ENCODE measurements at places on chromosomes 1 and 21. TPM values are rescaled to one million over a fixed set of nuclear protein-coding genes. Genes with fewer than 3 reads are reported as not detected.

DNA sequence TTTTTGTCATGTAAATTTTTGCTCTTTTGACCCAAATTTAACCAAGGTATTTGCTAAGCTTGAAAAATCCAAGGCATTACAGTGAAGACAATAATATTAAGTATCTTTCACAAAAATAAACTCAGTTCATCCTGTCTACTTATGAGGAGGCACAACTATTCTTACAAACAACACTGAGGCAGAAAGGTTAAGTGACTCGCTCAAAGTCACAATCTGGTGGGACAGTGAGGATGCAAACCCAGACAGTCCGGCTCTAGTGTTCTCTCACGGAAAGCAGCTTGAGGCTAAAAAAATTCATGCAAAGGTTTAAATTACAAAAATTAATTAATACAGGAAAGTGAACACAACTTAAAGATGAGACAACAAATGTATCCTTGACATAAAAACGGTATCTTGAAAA lies 125.3 kb downstream of the SIPA1L2 start:
- ATAC-seq = no peak

Gene FAM163A
- not detected for total RNA-seq

- no peak for ATAC-seq
These were observed 35.4 kb upstream of the ENAH start for GRCh38 chr1:225688345-225688744.

- ATAC-seq = no peak
These were observed 12.0 kb upstream of the VWA5B1 start for GRCh38 chr1:20278692-20279130.

DNA sequence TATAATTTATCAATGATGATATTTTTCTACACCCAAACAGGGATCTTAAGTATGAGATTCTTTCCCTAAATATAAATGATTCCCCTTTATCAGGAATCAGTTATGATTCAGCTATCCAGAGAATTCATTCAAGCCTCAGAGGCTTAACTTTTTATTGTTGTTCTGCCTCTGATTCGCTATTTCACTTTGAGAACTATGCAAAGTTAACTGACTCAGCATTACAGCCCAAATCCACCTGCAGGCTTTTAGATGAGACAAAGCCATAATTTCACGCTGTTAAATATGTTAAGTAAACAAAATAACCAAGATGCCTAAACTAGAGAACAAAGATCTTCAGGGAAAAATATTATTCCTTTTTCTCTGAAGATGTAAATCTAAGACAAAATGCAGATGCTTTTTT lies 8.5 kb downstream of the SCYL3 start:
- no peak for ATAC-seq

DNA sequence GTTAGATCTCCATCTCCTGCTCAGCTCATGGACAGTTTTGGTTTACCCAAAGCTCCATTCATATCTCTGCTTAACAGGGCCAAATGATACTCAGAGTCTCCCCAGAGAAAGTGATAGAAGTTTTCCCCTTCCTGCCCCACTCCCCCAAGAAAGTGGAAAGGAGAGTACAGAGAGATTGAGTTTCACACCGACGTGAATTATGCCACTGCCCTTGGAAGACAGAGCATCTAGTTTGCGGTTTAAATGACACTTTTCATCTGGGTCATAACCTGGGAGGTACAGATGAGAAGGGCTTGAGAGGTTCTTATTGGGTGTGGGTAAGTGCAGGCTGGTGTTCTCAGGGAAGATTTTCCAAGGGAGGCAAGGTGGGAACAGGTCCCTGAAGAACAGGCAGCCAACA lies 6.9 kb upstream of the ZNF362 start:
- no peak for ATAC-seq

- no peak for ATAC-seq
These were observed 104.4 kb downstream of the GLIS1 start for GRCh38 chr1:53634571-53634979.

- ATAC-seq = no peak
These were observed 10.2 kb upstream of the HNRNPR start for GRCh38 chr1:23354245-23354644.

- no peak for ATAC-seq
These were observed 969 bp upstream of the ALDH4A1 start for GRCh38 chr1:18903291-18903756.

All from esophagus mucosa (tissue), 1 donor.